ENCODE measurements at places on chromosomes 1 and 21.

- DNase-seq: no peak
These were observed 5.9 kb downstream of the SSBP3 start for GRCh38 chr1:54400329-54400728.

- no peak for DNase-seq
These were observed 151.1 kb downstream of the PLXNA2 start for GRCh38 chr1:208093046-208093445.

GRCh38 chr21:39568361-39568760 lies 44.4 kb upstream of the B3GALT5 start:
- no peak for DNase-seq

GRCh38 chr1:223403184-223403815 lies 10.1 kb downstream of the CCDC185 start:
- no peak for DNase-seq

- no peak for DNase-seq
These were observed 123.7 kb downstream of the NTNG1 start for GRCh38 chr1:107264561-107264960.

DNA sequence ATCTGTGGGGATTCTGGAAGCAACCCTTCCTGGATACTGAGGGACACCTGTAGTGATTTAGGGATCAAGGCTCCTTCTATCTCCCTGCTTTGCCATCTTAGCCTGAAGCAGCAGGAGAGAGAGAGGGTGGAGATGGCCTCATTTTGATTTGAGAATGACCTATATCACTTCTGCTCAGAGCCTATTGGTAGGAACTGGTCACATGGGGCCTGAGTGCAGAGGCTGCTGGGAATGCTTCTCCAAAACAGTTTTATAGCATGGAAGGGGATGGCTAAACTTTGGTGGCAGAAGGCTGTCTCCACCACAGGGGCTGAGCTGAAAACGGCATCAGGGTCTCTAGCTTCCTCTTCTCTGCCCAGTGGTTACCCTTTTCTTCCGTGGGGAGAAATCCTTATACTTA lies 105.8 kb downstream of the TBX19 start:
- DNase-seq: no peak
